G401 (cell line): ENCODE measurements at places on chromosomes 2 and 18. TPM values are rescaled to one million over a fixed set of nuclear protein-coding genes. Genes with fewer than 3 reads are reported as not detected.

HOXD10 gene
- not detected in 2 replicates for total RNA-seq

DNA sequence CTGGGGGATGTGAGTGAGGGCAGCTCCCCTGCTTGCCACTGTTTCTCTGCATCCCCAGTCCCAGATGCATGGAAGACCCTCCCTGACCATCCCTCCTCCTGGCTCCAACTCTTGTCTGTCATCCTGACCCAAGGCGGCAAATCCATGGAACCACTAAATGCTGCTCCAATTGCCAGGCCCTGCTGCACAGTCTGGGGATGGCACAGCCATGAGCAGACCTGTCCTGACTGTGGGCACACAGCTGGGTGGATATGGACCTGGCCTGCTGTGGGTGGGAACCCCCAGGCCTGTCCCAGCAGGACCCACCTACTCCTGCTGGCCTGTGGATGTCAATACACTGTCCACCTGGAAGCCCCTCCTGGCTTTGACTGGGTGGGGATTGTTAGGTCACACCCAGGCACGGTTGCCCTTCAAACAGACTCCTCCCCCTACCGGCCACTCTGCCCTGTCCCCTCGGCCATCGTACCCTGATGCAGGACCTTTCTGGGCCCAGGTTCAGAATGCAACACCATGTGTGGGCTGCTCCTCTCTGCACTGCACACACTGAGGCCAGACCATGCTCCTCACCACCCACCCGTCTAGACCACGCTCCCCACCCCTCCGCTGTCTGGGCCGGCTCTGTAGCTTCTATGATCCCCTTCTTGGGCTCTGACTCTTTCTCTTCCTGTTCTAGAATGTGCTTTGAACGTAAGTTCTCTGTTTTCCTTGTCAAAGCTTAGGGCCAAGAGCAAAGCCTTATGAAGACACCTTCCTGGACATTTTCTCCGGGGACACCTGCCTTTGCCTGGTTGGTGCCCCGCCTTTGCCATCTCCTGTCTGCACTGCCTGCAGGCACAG, 57.9 kb downstream of the INPP5D start:
- no peak for DNase-seq

CD207 gene
- 0.10 and 0.37 TPM in 2 replicates for total RNA-seq

GRCh38 chr2:209534228-209534627, 110.4 kb downstream of the MAP2 start:
- no peak for DNase-seq

DNA sequence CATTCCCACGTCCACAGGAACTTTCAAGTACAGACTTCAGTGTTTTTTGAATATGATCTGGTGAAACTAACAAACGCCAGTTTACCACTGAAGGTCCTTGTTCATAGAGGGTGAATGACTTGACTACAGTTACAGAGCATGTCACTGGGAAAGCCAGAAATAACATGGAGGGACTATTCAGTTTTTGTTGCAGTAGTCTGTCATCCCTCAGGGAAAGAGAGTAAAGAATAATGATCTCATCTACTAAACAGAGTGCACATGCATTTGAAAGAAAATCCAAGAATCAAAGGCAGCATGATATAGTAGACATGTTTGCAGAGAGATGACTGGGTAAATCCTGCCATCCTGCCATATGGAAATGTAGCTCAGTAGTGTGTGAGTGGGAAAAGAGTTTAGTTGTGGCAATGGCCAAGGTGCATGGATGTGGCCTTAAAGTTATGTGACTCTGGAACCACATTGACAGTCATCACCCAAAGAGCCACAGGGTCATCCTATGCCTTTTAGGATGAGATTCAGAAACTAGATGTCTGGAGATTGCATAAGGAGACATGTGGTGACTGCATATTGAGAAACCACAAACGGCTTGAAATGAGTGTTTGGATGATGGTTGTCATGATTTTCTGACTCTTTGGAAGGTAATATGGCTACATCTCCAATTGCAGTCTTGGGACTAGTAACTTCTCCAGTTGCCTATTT, 125.3 kb upstream of the ZEB2 start:
- DNase-seq, result no peak

NIFK gene
- total RNA-seq, result 66.6 and 103 TPM in 2 replicates

FSIP2 gene
- total RNA-seq, result not detected in 2 replicates

IRS1 gene
- total RNA-seq, result 24.6 and 26.5 TPM in 2 replicates

DNA sequence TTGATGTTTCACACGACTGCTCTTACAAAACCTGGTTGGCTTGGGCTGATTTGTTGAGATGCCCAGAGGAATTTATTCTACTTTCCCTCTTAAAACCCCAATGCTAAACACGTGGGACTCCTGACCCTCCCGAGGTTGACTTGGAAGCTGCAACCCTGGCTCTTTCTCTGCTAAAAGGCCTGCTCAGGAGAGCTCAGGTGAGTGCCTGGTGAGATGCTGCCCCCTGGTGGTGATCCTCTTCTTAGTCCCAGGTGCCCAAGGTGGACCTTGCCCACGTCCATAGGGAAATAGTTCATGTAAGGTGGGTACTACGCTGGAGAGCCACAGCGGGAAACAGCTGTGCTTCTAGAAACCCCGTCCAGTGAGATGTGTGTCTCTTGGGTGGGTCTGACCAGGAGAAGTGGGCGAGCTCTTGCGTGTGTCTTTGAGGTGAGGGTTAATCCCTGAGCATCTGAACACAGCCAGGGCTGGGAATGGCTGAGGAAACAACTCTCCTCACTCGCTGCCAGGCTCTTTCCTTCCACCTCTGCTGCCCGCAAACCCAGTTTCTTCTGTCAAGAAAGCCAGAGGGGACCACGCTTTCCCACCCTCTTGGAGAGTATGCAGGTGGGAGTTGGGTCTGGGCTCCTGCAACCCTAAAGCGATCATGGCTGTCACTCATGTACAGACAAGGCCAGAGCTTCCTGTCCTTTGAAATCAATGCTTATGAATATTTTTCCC, 25.5 kb upstream of the PXDN start:
- peak; percentile 64 for DNase-seq

DNA sequence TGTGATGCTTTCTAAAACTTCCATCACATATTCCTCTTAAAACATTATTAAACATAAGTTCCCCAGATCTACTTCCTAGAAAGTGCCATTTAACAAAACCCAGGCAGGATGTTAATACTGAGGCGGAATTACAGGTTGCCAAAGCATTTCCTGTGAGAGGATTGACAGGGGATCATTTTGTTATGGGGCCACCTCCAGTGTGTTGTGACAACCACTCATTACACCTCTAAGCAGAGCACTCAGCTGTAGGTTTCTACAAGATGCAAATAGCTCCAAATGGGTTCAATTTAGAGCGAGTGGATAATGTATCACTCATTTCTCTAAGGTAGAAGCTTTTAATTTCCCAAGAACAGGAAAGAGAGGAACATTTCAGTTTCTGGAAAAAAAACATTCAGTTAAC, 1429.5 kb upstream of the ACVR2A start:
- no peak for DNase-seq

GRCh38 chr2:128997166-128997866, 678.6 kb upstream of the HS6ST1 start:
- no peak for DNase-seq

GRCh38 chr2:204157684-204158083, 221.1 kb downstream of the ICOS start:
- DNase-seq, result no peak

DNA sequence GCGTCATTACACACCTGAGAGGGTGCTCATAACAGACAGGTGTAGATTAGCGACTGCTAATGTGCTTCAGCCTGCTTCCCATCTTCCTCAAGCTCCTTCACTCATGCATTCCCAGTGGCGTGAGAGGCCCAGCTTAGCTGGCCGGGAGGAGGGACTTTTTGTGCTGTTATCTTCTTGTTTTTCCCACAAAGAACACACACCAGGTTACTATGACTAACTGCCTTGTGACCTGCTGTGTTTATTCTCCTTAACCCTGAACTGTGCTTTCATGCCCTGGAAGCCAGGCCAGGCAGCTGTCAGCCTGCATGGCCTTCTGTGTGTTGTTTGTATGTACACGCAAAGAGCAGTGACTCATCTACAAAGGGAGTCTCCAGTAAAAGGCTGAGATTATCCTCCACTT, 143.8 kb downstream of the PIEZO2 start:
- DNase-seq, result no peak

GAD1 gene
- 52.5 and 58.6 TPM in 2 replicates for total RNA-seq

DNA sequence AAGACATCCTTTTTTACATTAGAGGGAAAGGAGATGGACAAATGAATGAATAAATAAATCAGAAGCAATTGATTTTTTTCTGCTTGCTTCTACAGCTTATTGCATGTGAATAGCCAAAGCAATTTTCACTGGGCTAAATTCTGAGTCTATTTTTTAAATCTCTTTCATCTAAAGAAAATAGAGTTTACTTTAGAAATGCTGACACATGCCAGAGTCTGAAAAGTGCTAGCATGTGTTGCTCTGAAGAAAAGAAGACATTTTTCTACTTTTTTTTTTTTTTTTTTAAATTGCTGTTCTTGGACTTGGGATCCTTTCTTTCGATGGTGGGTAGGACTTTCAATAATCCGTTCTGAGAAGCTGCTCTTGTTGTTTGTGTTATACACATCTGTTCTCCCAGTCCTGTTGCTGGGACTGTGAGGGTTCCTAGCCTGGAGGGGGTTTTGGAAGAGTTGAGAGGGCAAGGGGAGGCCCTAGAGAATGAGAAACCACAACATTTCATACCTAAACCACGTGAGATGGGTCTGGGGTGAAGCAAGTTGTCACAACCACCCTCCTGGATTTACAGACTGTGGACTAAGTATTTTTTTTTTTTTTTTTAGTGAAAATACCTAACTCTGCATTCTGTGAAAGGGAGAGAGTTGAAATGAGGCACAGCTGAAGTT, 193.5 kb downstream of the PRKCE start:
- no peak for DNase-seq

GRCh38 chr2:31217465-31218200, at the start of gene CAPN14:
Gene CAPN14 (minus strand): TSS chr2:31217515. CDS start chr2:31205447, 12,068 bp downstream.
- no peak for DNase-seq

DNA sequence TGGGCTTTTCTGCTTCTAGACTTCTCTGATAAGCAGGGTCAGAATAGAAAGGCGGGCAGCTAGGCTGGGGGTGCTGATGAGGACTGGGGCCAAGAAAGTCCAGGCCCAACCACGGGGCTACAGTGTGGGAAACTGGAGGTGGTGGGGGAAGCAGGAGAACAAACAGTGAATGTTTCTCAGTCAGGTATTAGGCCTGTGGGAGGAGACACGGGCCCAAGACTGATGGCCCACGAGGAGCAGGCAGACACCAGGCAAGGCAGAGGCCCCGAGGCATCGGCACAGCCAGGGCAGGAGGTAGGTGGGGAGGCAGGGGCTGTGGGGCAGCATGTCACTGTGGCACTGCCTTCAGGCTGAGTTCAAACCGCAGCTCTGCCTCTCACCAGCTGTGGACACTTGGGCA, 40.7 kb downstream of the KCNIP3 start:
- no peak for DNase-seq

GCG gene
- not detected in 2 replicates for total RNA-seq

GRCh38 chr18:46427216-46427995, 229.6 kb downstream of the LOXHD1 start:
- no peak for DNase-seq

DNA sequence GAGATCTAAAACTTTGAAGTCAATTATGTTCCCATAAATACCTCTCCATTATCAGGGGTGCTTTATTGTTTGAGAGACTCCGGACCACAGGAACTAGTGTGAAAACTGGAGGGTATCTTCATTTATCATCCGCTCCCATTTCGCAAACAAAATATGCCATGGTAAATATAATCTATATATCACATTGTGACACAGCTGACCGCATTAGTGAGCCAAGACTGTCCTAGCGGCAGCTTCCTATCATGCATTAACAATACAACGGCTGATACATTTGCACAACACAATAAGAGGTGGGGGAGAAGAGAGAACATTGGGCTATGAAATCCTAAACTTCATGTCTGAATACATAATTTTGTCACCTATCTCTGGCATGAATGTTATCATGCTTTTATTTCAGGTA, 29.5 kb downstream of the BCL11A start:
- no peak for DNase-seq

DNA sequence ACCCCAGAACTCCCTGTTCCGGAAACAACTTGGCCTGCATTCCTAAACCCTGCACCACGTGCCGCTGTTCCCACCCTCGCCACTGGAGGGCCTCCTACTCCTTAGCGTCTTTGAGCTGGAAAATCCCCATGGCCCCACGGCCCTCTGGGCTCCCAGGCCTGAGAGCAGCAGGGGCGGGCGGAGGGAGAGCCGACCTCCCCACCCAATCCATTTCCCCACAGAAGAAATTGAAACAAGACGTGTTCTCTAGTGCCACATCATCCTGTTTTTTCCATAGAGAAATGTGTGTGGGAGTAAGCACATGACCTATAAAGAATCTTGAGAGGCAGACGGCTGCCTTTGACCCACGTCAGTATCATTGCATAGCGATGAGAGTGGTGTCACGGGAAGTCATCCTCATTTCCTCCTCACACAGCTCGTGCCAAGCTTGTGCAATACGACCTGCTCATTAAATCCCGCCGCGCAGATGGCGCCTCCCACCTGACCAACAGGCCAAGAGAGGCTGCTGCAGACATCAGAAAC, 79.2 kb downstream of the LAMA1 start:
- peak; percentile 4 for DNase-seq

HOXD13 gene
- total RNA-seq, result 0.43 TPM in 1 of 2 replicates, not detected in the other

DNA sequence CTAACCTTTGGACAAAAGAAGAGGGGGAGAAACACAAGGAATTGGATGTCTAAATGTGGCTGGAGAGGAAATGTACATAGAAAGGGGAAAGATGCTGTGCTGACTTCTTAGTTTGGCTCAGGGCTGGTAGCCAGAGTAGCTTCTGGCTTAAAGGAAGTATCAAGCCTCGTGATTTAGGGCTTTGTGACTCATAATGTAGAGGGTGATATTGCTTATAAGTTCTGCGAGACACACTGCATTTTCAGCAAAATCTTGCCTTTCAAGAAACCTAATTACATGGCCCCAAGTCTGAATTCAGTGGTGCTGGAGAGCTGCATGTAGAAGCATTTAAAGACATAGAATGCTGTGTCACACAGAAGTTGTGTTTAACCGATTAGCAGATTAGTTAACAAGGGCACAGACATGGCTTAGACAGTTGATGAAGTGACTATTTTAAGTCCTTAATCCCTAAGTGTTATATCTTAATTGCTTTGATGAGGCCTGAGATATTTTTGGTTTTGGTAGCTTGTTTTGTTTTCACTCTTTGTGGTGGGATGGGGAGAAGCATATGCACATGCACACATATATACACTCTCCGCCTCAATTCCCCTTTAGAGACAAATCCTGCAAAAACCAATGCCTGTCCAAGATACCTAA, 66.4 kb downstream of the EPAS1 start:
- no peak for DNase-seq

DNA sequence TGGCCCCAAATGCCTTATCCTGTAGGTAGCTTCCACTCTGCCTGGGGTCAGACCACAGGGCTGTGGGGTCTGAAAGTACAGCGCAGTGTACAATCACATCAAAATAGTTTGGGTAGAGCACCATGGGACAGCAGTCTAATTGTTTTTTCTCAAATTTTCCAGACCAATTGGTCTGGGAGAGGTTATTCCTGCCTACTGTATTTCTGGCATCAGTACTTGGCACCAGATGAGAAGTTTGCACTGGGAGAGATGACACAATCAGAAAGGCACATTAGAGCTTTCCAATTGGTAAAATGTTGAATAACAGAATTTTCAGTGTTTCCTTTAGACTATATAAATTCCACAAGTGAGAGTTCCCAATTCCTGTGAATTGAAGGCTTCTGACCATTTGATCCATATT, 30.9 kb upstream of the LRRTM1 start:
- DNase-seq, result peak; percentile 76

CCDC138 gene
- total RNA-seq, result 19.1 and 23.0 TPM in 2 replicates

- DNase-seq, result no peak
Observed at GRCh38 chr2:37707393-37707792, 36.0 kb upstream of the CDC42EP3 start.
